Smooth muscle cell of trachea (primary cell): ENCODE measurements at places on chromosomes 3 and 15. TPM values are rescaled to one million over a fixed set of nuclear protein-coding genes. Genes with fewer than 3 reads are reported as not detected.

CYP1A2 gene
- total RNA-seq: not detected in 2 replicates

ZNF660 gene
- 1.6 and 2.5 TPM in 2 replicates for total RNA-seq

FAM227B gene
- 3.5 and 6.5 TPM in 2 replicates for total RNA-seq

IL17RE gene
- 1.5 and 2.8 TPM in 2 replicates for total RNA-seq

ZMAT3 gene
- 28.4 and 47.6 TPM in 2 replicates for total RNA-seq

NCK1 gene
- 57.5 and 60.5 TPM in 2 replicates for total RNA-seq
